Stimulated activated CD8-positive, alpha-beta memory T cell treated with anti-CD3 and anti-CD28 coated beads, Interleukin-4, amount 100 ng/mL, for 1 hour (primary cell): ENCODE measurements at places on chromosomes 1 and 21.

DNA sequence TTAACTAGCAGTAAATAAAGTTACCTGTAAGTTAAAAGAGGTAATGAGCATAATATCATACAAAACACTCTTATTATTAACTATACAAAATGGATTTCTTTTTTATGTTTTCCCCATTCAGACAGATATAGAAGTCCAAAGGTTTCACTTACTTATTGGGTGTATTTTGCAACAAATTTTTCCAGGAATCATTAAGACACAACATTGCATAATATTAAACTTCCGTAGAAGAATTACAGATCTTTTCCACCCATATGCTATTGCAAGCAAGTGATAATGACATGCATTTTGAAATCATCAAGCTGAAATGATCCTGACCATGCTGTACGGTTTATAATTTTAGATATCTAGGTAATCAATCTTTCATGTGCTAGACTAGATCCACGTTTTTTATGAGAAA is 957.0 kb downstream of the NCAM2 start:
- DNase-seq = no peak

- DNase-seq = no peak
These were observed 23.7 kb downstream of the UCK2 start for GRCh38 chr1:165851034-165851658.

DNA sequence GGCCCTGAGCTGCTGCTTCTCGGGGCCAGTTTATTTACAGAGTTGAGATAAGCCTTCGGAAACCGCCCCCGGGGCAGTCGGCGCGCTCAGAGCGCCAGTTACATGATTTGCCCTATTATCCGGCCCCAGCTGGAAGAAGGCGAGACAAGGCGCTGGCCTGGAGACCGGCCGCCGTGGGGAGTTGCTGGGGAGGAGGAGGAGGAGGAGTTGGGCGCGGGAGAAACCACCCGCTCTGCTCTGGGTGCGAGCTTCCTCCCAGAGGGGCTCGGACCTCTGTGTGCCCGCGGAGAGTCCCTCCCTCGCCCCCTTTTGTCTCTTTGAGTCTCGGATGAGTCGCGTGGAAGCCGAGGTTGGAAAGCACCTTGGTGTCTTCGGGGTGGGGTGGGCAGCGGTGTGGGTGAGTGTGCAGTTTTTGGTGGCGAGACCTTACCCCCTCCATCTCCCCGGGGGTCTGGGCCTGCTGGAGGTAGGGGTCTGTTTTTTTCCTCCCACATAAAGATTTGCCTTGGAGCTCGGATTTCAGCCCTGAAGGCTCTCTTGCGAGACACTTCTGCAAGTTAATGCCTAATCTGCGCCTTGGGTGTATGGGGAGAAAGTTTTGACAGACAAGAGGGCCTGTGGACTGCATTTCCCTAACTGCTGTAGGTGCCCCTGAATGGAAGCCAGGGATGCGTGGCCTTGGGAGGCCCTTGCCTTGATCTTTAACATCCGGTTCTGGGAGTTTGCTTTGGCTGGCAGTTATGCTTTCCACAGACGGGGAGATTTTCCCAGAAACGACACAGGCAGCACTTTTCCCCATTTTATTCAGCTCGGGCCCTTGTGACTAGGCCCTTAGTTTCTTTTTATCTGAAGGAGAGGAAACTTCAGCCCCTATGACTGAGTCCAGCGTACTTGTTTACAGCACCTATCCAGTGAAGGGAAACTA is 80.0 kb downstream of the NDUFS5 start:
- no peak for DNase-seq

- DNase-seq = no peak
These were observed 28.5 kb upstream of the SERBP1 start for GRCh38 chr1:67458663-67459062.

GRCh38 chr1:225700164-225700821 is 47.4 kb upstream of the ENAH start:
- no peak for DNase-seq

DNA sequence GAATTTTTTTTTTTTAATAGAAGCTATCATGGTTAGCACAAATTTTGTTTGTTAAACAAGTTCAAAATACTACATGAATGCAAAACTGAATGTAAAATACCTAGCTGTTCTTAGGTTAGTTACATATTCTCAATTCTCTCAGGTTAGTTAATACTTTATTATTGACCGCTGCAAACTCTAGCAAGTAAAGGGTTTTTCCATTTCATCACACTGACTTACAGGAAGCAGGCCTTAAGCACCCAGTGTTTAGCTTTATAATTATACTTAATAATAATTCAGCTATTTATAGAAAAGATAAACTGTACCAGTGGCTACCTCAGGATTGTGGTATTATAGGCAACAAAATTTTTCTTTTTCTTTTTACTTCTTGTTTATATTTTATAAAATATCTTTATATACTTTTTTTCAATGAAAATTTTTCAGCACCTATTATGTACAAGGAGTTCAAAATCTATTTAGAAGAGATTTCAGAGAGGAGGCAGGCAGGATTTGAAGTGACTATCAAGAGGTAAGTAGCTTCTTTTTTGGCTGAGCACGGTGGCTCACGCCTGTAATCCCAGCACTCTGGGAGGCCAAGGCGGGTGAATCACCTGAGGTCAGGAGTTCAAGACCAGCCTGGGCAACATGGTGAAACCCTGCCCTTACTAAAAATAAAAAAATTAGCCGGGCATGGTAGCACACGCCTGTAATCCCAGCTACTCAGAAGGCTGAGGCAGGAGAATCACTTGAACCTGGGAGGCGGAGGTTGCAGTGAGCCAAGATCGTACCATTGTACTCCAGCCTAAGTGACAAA is 17.9 kb downstream of the PLPP3 start:
- DNase-seq = no peak

GRCh38 chr1:207897188-207897587 is 13.7 kb downstream of the CD34 start:
- DNase-seq = no peak

DNA sequence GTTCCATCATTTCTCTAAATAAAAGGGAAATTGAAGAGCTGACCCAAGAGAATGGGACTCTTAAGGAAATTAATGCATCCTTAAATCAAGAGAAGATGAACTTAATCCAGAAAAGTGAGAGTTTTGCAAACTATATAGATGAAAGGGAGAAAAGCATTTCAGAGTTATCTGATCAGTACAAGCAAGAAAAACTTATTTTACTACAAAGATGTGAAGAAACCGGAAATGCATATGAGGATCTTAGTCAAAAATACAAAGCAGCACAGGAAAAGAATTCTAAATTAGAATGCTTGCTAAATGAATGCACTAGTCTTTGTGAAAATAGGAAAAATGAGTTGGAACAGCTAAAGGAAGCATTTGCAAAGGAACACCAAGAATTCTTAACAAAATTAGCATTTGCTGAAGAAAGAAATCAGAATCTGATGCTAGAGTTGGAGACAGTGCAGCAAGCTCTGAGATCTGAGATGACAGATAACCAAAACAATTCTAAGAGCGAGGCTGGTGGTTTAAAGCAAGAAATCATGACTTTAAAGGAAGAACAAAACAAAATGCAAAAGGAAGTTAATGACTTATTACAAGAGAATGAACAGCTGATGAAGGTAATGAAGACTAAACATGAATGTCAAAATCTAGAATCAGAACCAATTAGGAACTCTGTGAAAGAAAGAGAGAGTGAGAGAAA is 38.4 kb downstream of the CENPF start:
- DNase-seq = no peak

DNA sequence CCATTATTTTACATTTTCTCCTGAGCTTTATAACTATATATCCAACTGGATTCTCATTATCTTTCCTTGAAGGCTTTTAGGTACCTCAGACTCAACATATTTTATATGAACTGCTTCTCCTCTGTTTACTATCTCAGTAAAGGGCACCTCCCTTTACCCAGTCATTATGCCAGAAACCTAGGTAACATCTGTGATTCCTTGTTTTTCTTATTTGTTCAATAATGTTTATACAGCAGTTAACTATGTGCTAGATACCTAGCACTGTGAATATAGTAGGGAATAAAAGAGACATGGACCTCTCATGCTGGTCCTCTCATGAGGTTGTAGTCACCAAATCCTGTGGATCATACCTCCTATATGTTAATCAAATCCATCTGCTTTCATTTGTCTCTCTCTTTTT is 25.6 kb downstream of the PPP1R12B start:
- no peak for DNase-seq

DNA sequence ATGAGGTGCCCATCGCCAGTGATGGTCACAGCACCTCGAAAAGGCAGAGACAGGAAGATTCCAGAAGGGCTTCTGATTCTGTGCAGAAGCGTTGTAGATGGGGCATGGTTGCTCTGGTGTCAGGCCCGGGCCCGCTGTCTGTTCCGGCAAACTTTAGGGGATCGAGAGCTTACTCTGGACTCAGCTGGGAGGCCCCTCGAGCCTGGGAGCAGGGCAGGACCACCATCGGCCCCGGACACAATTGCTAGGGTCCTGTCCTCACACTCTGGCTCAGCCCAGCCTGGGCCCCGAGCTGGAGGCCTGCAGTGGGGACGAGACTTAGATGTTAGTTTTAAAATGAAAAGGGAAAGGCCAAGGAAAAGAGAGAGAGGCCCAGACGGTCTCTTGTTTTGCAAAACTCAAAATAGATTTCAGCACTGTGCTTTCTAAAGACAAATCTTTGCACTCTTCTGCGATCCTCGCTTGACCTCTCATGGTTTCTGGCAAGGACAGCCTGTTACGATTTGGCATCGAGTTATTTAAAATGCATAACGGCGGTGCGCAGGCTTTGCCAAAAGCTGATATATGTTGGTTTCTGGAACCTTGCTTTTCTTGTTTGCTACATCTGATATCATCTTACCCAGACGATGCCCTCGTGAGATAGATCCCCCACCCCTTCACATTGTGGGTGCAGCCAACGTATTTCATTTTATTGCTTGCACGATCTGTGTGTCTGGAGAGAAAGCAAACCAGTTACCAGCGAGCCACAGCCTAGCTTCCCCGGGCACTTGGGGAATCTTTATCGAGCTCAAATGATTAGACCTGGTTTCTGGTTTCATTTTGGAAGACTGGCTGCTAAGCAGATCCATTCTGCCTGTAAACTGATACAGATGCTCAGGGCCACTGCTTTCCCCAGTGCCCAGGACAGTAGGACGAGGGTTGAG is 58.0 kb downstream of the PRDM16 start:
- DNase-seq = no peak

DNA sequence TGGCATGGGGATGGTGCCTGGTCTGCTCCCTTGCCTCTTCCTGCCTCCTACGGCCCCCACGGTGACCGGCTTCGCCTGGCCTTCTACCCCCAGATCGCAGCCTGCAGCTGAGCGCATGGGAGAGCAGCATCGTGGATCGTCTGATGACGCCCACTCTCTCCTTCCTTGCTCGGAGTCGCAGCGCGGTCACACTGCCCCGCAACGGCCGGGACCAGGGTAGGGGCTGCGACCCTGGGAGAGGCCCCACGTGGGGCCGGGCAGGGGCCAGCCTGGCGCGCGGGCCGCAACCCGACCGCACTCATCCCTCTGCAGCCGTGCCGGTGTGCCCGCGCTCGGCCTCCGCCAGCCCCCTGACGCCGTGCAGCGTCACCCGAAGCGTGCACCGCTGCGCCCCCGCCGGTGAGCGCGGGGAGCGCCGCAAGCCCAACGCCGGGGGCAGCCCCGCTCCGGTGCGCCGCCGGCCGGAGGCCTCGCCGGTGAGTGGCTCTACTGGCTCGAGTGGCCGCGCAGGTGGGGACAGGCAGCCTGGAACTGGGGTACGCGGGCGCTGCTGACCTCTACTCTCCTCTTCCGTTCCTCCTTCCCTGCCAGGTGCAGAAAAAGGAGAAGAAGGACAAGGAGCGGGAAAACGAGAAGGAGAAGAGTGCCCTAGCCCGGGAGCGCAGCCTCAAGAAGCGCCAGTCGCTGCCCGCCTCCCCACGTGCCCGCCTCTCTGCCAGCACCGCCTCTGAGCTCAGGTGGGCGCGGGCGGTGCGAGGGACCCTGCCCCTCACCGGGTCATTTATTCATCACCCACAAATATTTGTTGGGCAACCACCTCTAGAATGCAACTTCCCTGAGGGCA is 20.4 kb downstream of the MAP7D1 start:
- no peak for DNase-seq

GRCh38 chr1:63717511-63718065 is 56.2 kb upstream of the ROR1 start:
- DNase-seq = no peak

DNA sequence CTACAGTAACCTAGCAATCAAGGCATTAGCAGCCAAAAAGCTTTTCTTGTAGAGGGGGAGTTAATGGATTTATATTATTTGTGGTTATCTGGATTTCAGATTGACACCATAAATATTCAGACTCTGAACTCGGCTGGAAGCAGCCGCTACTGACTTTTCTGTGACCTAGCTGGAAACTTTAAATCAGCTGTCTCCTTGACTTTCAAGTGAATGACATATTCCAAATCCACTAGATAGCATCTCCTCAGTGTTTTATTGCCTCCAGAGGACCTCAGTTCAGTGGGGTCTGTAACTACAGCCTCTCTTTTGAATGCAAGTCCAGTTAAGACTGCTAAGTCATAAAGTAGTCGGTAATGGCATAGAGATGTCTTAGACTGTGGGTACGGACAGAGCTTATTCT is 448.5 kb downstream of the NUF2 start:
- no peak for DNase-seq

DNA sequence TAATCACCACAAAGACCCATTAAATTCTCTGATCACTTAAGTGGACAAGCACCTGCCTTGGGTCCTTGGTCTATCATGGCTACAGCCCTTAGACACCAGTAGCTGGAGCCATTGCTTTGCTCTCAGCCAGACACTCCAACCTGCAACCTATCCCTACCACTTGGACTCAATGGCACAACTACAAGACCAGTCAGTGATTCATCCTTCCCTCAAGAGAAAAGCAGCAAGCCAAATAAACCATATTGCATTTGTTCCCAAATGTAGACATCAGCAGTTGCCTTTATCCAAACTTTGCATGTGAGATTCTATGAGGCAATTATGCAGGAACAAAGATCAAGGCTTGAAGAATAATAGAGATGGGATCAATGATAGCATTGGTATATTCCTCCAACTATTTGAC is 263.4 kb downstream of the HHIPL2 start:
- DNase-seq = no peak

- DNase-seq = no peak
These were observed 349 bp downstream of the ADGRB2 start for GRCh38 chr1:31763671-31764311.

- no peak for DNase-seq
These were observed 149.6 kb downstream of the C1orf21 start for GRCh38 chr1:184536246-184536985.

GRCh38 chr1:212388985-212389716 is 25.5 kb downstream of the PACC1 start:
- no peak for DNase-seq

DNA sequence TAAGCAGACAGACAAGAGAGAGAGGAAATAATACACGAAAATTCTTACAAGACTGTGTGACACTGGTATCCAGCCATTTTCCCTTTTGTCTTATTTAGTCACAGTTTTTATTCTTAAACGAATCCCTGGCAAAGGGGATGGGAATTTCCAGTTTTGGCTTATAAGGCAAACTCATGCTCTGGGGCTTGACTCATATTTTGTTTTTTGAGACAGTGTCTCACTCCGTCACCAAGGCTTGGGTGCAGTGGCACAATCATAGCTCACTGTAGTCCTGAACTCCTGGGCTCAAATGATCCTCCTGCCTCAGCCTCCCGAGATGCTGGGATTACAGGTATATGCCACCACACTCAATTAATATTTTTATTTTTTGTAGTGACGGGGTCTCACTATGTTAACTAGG is 31.9 kb downstream of the PTGER3 start:
- DNase-seq = no peak

- DNase-seq = no peak
These were observed 543 bp upstream of the MARK1 start for GRCh38 chr1:220527279-220527907.
